Erythroblast (primary cell): ENCODE measurements at places on chromosomes 4 and X.

- no peak for DNase-seq
Measured at GRCh38 chr4:38368613-38369012, 295.4 kb upstream of the KLF3 start.

DNA sequence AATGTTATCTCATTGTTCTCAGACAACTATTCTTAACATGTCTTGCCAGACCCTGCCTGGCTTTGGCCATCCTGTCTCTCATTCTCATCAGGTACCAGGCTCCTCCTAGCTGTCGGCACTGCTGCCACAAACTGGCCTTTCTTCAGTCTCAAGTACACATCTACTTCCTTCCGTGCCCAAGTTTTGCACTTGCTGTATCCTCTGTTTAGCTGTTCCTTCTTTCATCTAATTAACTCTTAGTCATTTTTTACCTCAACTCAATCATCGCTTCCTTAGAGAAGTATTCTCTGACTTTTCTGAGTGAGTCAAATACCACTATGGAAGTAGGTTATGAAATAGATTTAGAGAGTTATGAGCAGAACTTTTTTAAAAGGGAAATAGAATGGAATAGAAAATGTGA is 19.7 kb downstream of the CXCL3 start:
- no peak for DNase-seq

- no peak for DNase-seq
Measured at GRCh38 chr4:151248519-151248918, 28.4 kb upstream of the PRSS48 start.

DNA sequence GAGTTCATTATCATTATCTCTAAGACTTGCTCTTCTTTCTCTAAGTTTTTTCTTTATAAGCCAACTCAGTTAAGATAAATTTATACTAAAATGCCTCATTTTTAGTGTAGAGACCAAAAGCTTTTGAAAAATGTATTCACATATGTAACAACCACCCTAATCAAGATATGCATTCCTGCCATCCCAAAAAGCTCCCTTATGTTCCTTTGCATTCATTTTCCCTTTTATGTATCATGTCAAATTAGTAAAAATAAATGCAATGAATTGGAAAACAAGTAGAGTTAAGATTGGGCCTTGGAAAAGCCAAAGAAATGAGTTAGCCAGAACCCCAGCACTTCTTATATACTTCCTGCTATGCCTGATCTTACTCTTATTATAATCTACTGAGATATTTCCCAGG is 62.2 kb downstream of the NPY2R start:
- DNase-seq: no peak

GRCh38 chr4:184722798-184723197 is 11.1 kb downstream of the CENPU start:
- DNase-seq: peak; percentile 32

GRCh38 chr4:75895744-75896314 is 6.4 kb downstream of the PPEF2 start:
- DNase-seq: peak; percentile 67

GRCh38 chrX:108584617-108585211 is 145.1 kb downstream of the COL4A5 start:
- DNase-seq: peak; percentile 18

DNA sequence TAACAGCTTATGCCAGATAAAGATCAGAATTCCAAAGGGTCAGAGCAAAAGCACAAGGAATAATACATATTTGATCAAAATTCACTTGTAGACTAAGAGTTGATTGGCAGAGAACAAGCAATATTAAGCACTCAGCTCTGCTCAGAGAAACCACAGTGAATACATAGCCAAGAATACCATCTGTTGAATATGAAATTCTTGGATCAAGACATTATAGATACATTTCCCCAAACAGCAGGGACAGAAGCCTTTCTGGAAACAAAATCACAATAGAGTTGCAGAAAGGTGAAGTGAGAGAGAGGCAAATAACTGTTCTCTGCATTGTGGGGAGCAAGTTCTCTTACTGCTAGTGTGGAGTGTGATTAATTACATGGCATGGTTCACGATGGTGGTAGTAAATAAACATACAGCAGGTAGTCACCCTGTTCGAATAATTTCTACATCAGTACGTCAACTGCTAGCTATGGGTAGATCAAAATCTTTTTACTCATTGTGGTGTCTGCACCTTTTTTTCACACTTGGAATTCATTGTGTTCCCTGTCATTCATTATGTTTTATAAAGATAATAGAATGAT is 366.7 kb downstream of the PCDH7 start:
- no peak for DNase-seq

- DNase-seq: no peak
Measured at GRCh38 chr4:46975812-46976553, 17.4 kb downstream of the GABRA4 start.

DNA sequence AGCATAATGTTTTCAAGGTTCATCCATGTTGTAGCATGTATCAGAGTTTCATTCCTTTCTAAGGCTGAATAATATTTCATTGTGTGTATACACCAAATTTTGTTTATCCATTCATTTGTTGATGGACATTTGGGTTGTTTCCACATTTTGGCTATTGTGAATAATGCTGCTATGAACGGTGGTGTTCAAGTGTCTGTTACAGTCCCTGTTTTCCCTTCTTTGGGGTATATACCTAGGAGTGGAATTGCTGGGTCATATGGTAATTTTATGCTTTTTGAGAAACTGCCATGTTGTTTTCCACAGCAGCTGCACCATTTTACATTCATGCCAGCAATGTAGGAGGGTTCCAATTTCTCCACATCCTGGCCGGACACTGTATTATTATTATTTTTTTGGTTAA is 3.4 kb upstream of the USP9X start:
- no peak for DNase-seq

DNA sequence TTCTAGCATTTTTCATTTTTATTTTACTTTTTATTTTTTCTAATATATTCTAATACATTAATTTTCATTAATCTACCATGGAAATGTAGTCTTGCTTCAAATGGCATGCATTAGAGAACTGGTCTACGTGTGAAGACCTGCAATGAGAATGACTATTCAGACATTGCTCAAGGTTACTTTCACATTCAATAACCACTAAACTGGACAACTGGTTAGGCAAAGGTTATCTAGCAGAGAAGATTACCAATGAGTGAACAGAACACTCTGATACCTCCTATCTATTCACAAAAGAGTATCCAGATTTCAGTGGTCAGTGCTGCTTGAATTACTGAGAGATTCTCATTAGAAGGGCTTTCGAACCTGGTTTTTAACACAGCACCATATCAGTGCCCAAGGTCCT is 58.9 kb upstream of the ARHGAP24 start:
- DNase-seq: no peak

- DNase-seq: no peak
Measured at GRCh38 chrX:71930298-71930697, 19.7 kb downstream of the NHSL2 start.

DNA sequence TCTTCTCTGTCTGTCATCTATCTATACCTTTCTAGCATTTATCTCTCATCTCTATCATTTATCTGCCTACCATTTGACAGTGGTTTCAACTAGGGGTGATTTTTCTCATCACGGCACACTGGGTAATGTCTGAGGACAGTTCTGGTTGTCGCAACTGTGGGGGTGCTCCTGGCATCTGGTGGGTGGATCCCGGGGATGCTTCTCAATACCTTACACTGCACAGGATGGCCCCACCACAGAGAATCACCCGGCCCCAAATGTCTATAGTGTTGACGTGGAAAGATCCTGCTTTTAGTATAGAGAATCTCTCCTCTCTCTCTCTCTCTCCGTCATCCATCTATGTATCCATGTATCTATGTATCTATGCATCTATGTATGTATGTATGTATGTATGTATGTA is 7.2 kb downstream of the P2RY8 start:
- DNase-seq: no peak

GRCh38 chr4:188032583-188032982 is 37.0 kb downstream of the ZFP42 start:
- no peak for DNase-seq

DNA sequence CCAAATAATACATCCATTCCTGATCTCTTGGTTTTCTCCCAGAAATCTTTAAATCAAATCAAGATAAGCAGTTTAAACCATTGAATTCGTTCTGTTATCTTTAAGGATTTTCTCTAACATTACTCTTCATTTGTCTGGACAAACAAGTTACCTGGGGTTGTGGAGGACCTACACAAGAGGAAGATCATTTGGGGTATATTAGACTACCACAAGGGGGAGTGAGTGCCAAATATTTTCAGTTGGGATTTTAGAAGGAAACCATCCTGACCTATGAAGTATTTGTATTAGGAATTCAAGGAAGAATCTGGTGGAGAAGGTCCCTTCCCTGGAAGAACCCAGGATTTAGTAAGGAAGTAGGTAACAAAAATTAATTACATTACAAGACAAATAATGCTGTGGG is 12.0 kb upstream of the DCHS2 start:
- DNase-seq: peak; percentile 2

DNA sequence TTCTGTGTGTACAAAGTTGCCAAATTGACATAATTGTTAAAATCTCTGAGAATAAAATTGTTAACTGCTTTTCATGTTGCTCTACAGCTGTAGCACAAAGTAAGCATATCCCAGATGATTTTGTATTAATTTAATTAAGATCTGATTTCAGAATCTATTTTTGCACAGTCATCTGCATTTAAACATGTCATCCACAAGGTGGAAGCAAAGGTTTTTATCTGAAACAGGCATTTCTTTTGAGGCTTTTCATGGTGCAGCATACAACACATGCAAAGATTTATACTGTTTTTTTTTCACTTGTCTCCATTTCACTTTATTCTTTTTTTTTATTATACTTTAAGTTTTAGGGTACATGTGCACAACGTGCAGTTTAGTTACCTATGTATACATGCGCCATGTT is 51.2 kb downstream of the GC start:
- DNase-seq: no peak

GRCh38 chr4:138494931-138495330 is 252.8 kb upstream of the SLC7A11 start:
- DNase-seq: peak; percentile 14

GRCh38 chr4:151202851-151203455 is 74.0 kb upstream of the PRSS48 start:
- DNase-seq: no peak

DNA sequence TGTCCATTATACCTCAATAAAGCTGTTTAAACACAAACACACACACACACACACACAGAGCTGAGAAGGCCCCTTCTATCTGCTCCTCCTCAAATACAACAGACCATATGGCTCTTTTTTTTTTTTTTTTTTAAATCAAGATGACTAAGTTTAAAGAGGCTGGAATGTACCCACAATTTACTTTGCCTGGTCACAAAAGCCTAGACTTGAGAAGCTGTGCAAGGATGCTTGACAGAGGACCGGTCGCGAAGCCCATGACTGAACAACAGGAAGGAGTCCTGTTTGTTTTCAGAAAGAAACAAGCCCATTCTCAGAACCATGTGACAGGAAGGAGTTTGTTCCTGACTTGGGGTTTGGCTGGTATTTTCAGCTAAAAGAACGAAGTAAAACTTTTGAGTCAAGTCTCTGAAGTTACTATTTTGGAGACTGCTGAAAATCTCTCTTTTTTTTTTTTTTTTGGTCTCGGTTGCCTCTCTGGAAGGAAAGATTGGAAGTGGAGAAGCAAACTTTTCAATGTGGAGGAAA is 650.9 kb upstream of the TENM3 start:
- no peak for DNase-seq

- DNase-seq: peak; percentile 30
Measured at GRCh38 chr4:20418861-20419451, 167.3 kb downstream of the SLIT2 start.

- no peak for DNase-seq
Measured at GRCh38 chrX:108494406-108495090, 54.9 kb downstream of the COL4A5 start.

DNA sequence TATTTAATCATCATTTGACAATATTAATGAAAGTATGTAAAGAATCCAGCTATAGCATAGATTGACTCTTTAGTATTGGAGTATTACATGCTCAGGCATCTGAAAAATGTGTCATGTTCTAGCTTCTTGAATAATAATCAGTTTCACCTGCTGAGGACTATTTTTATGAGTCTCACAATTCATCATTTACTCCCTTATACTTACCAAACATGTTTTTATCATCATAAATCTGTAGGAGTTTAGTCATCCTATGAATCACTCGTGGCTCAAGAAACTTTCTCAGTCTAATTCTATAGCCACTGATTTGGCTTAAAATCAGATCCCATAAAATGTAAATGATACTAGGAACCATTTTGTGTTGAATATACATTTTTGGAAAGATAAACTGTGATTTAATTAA is 1616.1 kb downstream of the C4orf33 start:
- no peak for DNase-seq

GRCh38 chrX:108312011-108312410 is 126.2 kb downstream of the COL4A6 start:
- no peak for DNase-seq

DNA sequence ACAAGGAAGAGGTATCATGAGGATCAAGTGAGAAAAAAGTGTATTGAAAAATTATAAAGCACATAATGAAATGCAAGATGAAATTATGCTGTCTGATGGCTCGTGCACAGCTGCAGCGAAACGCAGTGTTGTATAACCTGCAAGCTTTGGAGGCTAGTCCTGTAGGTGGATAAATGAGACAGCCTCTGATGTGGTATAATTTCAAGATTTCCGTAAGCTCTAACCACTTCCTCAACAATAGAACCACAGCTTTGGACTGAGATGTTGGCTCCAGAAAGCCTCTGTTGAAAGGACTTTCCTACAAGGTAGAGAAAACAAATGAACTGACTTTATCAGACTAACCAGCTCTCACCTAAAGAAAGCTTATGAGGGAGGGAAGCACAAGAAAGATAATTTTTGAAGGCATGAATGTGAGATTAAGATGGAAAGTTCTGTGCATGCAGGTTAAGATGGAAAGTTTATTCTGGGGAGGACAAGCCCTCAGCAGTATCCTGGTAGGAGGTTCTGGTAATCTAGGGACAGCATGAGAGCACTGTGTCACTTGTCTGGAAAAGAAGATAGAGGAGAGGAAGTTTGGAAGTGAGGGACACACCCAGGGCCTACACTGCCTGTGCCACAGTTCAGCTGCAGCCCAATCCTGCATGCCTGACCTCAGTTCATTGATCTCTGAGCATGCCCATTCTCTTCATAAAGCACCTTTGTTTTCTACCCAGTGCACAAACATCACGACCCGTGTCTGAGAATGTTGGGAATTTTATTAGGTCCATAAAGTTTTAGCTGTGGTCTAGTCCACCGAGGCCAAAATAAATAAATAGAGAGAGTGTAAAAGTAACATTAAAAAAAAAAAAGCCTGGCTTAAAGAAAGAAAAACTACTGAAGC is 161.5 kb upstream of the SFRP2 start:
- DNase-seq: peak; percentile 52

- no peak for DNase-seq
Measured at GRCh38 chrX:39936886-39937770, 160.6 kb downstream of the BCOR start.

- DNase-seq: no peak
Measured at GRCh38 chr4:88318751-88319350, 34.5 kb upstream of the PPM1K start.

- no peak for DNase-seq
Measured at GRCh38 chr4:14769993-14770392, 232.3 kb upstream of the CPEB2 start.

DNA sequence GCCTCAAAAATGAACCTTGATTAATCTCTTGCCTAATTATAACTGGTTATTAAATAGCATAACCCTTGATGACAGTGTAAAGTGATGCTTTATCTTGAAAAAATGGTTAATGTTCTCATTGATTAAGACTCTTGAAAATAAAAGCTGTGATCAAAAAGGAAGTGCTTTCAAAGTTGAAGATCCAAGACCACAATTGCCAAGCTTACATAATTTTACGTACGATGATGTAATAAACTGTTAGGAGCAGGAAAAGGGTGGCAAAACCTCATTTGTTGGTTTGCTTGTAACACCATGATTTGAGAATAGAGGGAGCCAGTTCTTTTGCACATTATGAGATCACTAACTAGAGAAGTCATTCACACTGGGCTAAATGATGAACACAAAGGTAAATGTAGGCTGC is 322.2 kb downstream of the ADGRL3 start:
- DNase-seq: no peak
